ENCODE measurements at places on chromosomes 2 and 18.

DNA sequence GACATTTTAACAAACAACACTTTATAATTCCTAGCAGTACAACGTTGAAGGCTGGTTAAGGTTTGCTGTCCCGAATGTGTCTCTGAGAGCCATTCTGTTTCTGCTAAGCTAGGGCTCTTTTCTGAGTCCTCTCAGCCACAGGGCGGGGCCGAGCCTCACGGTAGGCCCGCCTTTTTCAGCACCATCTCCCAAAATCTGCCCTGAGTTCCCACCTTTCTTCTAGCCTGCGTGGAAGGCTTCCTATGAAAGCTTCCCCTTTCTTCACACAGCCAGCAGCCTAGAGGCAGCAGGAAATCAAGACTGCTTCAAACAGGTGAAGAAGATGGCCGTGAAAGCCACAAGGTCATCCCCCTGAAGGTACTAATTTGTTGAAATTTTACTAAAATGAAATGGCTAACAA, 255.5 kb downstream of the CDH2 start:
- no peak for DNase-seq

- no peak for DNase-seq
Measured at GRCh38 chr2:98881153-98881650, 54.8 kb downstream of the CRACDL start.

DNA sequence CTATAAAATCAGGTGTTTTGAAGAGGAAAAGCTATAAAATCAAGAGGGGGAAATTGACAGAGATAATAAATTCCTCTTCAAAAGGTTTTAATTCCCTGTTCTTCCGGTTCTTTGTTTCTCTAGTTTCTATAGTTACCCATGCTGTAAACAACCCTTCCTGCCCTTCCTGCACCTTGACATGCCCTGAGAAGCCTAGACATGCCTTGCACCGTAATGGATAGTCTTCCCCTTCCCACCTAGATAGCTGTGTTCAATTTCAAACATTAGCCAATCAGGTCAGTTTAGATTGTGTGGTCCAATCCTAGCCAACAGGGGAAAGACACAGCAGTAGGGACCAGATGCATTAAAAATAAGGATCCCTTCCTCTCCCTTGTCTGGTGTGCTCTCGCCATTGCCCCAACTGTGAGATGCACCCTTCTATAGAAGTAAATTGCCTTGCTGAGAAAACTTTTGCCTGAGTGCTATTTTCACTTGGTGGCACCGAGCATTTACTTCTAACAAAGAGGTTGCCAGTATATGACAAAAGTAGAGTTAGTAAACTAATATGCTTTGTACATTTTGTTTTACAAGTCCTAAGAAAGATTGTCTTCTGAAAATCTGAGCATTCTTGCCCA, 27.1 kb downstream of the SULT1C4 start:
- DNase-seq = no peak

DNA sequence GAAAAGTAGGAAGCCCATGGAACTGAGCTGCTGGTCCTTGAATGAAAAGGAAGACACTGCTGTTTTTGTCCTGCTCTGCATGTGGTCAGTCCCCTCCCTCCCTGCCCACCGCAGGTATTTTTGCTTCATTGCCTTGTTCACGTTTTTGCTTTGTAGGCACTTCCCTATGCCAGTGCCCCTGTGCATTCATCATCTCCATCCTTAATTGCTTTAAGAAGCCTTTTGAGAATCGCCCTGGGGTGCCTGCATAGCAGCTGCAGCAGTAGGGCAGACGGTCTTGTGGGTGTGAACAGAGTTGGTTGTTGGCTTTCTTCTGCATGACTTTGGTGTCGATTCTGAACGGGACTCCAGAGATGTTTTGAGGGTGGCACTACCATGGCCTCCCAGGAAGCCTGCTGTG, 97.0 kb downstream of the CABLES1 start:
- DNase-seq = no peak

DNA sequence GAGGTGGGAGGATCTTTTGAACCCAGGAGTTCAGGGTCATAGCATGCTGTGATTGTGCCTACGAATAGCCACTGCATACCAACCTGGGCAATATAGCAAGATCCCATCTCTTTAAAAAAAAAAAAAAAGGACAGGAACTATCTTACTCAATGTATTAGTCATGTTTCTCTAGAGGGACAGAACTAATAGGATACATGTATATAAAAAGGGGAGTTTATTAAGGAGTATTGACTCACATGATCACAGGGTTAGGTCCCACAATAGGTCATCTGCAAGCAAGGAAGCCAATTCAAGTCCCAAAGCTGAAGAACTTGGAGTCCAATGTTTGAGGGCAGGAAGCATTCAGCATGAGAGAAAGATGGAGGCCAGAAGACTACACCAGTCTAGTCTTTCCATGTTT, 18.8 kb upstream of the CASP10 start:
- no peak for DNase-seq

- peak; percentile 70 for DNase-seq
Measured at GRCh38 chr2:67846370-67847070, 216.3 kb downstream of the C1D start.

- DNase-seq = no peak
Measured at GRCh38 chr2:16321256-16321655, 344.4 kb downstream of the CYRIA start.

DNA sequence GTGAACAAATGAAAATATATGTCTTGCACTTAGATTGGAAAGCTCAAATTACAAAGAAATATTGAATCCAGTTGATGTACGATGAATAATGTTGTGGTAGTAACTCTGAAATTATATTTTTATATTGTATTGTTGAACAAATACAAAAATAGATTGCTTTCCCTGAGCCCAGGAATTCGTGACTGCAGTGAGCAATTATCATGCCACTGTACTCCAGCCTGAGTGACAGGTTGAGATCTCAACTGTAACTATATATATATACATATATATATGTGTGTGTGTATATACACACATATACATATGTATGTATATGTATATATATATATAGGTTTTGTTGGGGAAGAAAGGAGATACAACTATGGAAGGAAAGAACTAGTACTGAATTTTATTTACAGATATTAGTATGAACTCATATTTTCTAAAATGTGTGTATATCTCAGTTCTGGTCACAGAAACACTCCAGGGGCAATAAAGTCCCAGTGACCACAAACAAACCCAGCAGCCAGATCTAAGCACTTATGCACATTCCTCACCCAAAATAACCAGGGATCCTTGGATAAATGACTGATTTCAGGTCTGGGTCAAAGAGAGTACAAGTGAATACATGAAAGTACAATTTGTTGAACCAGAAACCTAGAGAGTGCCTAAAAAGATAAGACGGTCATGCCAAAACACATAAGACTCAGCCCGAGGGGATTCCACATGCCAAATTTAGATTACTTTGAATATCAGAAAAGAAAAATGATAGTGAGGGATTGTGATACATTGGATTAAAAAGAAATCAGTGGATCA, 146.3 kb downstream of the TMX3 start:
- no peak for DNase-seq

- DNase-seq = peak; percentile 51
Measured at GRCh38 chr2:199223791-199224190, 233.9 kb downstream of the SATB2 start.

GRCh38 chr2:74383254-74383653, 3.1 kb upstream of the DCTN1 start:
- DNase-seq = no peak

GRCh38 chr2:27138111-27138510, 1.1 kb downstream of the PRR30 start:
- DNase-seq = no peak

- DNase-seq = peak; percentile 91
Measured at GRCh38 chr2:138501425-138502254, at the start of gene SPOPL. SPOPL (plus strand) TSS chr2:138501770; CDS start chr2:138550217, 48,447 bp downstream.

DNA sequence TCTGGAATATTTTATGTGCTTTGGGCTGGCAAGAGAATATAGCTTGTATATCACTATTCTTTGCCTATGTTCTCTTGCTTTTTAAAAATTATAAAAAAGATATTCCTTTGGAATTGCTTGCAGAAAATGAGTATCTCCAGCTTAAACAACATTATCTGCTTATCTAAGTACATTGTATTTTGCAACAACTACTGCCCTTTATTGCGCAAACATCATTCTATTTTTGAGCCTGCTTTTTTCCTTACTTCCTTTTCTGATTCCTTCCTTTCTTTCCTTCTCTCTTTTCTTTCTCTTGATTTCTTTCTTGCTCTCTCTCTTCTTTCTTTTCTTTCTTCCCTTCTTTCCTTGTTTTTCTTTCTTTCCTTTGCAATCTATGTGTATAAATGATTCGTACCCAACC, 74.0 kb downstream of the UNC80 start:
- DNase-seq = peak; percentile 52

GRCh38 chr2:110858993-110859701, 126.8 kb downstream of the ACOXL start:
- DNase-seq = no peak

DNA sequence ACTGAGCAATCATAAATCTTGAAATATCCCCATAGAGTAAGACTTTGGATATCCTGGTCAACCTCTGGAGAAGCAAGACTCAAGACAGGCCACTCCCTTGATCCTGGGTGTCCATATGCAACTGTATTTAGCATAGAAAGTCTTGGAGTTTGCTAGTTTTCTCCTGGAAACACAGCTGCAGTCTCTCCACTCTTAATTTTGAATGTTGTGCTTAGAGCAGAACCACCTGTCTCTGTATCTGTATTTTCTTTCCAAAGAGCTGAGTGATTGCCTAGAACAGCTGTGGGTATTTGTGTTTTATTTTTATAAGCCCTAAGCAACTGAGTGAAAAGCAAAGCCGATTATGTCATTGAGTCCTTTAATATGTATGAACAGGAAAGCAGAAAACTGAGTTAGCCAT, 64.1 kb upstream of the ADAM23 start:
- DNase-seq = no peak

DNA sequence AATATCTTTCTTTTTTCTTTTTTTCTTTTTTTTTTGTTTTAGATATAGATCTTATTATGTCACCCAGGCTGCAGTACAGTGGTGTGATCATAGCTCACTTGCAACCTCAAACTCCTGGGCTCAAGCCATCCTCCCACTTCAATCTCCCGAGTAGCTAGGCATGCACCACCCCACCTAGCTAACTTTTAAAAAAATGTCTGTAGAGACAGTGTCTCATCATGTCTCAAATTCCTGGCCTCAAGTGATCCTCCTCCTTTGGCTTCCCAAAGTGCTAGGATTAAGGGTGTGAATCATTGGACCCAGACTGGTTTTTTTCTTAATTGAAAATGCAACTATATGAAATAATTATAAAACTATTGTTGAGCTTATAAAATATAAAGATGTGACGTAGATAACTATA, 9.8 kb upstream of the ZCCHC2 start:
- DNase-seq = no peak

- peak; percentile 54 for DNase-seq
Measured at GRCh38 chr2:46298522-46299353, 1.5 kb downstream of the EPAS1 start.

- DNase-seq = no peak
Measured at GRCh38 chr18:55152801-55153200, 193.5 kb upstream of the CCDC68 start.

DNA sequence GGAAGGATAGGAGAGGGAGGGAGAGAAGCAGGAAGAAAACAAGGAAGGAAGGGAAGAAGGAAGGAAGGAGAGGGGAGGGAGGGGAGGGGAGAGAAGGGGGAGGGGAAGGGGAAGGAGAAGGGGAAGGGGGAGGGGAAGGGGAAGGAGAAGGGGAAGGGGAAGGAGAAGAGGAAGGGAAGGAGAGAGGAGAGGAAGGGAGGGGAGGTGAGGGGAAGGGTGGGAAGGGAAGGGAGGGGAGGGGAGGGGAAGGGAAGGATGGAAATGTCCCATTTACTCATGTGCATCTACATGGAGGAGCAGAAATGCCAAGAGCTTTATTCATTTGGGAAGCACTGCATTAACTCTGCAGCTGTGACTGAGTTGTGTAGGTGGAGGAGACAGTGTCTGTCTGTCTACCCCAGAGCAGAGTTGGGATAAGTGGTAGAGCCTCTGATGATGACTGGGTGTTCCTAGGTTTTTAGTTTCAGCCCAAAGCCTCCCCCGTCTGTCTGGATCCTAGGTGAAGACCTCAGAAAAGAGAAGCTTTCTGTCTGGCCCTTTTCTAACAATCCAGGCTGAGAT, 131.3 kb downstream of the COL6A3 start:
- DNase-seq = no peak

DNA sequence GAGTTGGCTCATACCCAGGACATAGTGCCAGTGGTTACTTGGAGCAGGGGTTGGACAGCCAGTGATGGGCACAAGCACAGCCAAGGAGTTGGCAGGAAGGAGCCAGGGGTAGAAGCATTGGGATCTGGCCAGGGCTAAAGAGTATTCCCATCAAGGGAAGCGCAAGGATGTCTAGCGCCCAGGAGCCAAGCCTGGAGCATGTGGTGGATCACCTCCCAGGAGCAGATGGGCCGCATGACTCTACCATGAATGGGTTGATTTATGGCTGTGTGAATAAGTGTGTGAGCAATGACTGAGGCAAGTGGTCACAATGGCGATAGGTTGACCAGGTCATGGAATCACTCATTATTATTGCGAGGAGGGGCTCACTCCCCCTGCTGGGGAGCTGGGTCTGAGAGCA, 111.1 kb downstream of the FHOD3 start:
- DNase-seq = no peak

GRCh38 chr18:7157760-7158159, 40.2 kb upstream of the LAMA1 start:
- no peak for DNase-seq

- DNase-seq = peak; percentile 14
Measured at GRCh38 chr2:203155406-203155805, 83.4 kb upstream of the CYP20A1 start.

DNA sequence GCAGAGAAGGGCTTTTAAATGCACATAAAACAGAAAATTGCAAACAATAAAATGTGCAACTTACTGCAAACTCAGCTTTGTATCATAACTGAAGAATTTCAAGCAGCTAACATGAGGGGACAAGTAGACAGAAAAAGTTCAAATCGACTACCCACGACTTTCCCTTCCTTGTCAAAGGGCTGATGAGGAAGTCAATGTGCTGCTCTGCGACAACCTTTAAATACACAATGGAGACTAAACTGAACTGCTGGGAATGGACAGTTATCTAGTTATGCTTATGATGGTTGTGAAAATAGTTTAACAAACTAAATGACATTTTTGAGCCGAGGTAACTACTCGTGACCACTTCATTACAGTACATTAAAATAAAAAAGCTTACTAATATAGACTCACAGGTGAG, 84.1 kb downstream of the INO80D start:
- DNase-seq = no peak

GRCh38 chr2:233546774-233547173, 19.8 kb downstream of the USP40 start:
- no peak for DNase-seq

Measured in NB4 (cell line).